ENCODE measurements at places on chromosomes 1 and 21. TPM values are rescaled to one million over a fixed set of nuclear protein-coding genes. Genes with fewer than 3 reads are reported as not detected.

- DNase-seq: no peak
Measured at GRCh38 chr1:14108356-14109275, 408.6 kb downstream of the PRDM2 start.

DNA sequence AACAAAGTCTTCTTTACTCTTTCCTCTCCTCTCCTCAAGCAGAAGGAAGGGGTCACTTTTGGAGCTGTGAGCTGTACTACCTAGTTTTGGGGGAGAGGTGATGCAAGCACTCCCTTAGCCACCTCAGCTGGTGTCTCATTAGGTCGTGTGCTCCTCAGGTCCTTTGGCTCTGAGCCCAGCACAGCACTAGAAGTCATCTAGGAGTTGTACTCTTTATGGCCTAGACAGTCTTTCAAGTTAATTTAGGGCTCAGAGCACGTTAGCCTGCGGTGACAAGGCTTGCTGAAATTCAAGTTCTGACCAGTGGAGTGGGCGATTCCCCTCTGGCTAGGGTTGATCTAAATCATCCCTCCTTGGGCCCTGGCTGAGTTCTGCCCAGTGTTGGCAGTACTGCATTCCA is 48.0 kb upstream of the WDR26 start:
- DNase-seq: no peak

- no peak for DNase-seq
Measured at GRCh38 chr1:51558375-51558924, 39.4 kb upstream of the EPS15 start.

- no peak for DNase-seq
Measured at GRCh38 chr1:180815188-180815587, 97.5 kb upstream of the KIAA1614 start.

DNA sequence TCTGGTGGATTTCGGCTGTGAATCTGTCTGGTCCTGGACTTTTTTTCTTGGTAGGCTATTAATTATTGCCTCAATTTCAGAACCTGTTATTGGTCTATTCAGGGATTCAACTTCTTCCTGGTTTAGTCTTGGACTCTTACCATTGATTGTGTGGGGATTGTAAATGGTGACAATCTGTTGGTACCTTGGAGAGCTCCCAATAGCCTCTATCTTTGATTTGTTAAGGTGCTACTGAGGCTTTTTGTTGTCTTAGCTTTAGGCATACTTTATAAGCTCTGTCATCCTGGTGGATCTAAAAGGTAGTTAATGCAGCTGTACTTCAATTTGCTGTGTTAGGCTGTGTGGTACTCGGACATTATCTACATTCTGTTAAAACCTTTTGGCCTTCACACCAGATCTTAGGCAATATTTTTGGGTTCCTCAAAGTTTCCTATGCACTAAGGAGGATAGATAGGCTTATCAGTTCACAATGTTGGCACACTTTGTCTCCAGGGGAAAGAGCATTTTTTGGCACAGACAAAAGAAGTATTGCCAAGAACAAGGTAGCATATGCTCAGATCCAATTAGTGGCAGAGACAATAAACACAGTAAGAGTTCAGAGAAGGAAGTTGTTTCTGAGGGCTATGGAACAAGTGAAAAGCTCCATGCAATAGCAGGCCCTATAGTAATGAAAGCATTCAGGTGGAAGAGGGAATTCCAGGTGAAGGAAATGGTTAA is 230.4 kb downstream of the PDE4B start:
- DNase-seq: no peak

Gene NBPF6
- not detected for total RNA-seq

All from activated CD4-positive, alpha-beta T cell treated with anti-CD3 and anti-CD28 coated beads, Interleukin-2, amount 10 ng/mL, durations not matched to agents 7 days and 5 days (primary cell).